ENCODE measurements at places on chromosomes 7 and 10.

DNA sequence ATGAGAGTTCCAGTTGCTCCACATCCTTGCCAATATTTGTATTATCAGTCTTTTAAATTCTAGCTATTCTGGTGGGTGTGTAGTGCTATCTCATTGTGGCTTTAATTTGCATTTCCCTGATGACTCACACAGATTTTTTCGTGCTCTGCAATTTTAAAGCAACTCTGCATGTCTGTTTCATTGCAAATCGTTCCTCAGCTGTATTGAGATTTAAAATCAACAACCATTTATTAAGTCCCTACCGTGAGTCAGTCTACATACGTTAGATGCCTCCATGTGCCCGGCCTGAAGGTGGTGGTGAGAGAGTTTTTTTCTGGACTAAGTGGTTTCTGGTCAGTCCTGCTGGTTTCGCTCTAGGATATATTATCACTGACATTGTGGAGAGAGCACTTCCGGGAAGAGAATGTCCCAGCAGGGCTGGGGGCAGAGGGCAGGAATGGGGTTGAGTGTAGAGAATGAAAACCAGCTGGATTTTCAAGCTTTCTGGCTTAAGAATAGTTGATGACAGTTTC is 8.4 kb upstream of the HYCC1 start:
- DNase-seq = peak; percentile 94

- peak; percentile 24 for DNase-seq
Observed at GRCh38 chr7:16504019-16504418, 22.6 kb upstream of the LRRC72 start.

DNA sequence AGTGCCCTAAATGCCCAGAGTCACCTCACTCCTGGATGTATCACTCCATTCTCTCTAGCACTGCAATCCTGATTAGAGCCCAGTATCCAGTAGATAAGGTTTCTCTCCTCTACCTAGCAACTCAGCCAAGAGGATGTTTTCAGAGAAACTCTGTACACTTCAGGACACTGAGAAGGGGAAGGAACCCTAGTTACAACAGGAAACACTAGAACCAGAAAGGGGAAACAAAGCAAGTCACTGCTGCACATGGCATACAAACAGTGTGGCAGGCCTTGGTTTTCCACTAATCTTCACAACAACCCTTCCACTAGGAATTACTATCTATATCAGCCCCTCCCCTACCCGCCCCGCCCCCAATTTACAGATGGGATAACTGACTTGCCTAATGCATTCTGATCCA is 1.6 kb downstream of the FAM204A start:
- DNase-seq = no peak

- peak; percentile 60 for DNase-seq
Observed at GRCh38 chr7:29105752-29106668, 40.3 kb downstream of the CPVL start.

DNA sequence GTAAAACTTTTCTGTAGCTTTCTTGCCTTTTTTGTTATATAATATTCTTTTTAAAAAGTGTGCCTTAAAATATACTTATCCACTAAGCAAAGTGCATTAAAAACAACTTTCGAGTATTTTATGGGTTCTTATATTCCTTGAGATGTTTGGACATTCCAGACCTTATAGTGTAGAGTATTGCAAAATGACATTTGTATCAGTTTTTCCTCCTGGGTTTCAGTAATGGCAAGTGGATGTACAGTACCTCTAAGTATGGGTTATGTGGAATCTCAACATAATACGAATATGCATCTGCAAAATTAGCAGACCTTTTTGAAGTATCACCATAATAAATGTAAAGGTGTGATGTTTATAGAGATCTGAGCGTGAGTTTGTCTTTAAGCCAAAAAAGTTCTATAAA is 2.7 kb downstream of the CDK13 start:
- peak; percentile 25 for DNase-seq

DNA sequence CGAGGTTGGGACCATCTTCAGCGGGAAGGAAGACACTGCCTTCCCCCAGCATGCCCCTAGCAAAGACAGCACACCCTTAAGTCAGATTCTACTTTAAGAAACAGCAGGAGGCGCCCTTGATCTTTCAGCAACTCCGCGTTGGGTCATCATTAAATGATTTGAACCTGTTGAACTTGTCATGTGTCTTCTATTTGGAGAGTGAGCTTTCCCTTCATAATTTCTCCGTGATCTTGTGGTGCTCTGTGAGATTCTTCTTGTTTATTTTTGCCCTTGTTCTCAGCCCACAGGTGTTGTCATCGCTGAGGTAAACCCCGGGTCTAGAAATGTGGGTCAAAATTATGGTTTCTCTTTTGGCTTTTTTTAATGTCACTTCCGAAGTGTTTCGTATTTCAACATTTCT is 49.5 kb upstream of the PITRM1 start:
- DNase-seq = peak; percentile 9

DNA sequence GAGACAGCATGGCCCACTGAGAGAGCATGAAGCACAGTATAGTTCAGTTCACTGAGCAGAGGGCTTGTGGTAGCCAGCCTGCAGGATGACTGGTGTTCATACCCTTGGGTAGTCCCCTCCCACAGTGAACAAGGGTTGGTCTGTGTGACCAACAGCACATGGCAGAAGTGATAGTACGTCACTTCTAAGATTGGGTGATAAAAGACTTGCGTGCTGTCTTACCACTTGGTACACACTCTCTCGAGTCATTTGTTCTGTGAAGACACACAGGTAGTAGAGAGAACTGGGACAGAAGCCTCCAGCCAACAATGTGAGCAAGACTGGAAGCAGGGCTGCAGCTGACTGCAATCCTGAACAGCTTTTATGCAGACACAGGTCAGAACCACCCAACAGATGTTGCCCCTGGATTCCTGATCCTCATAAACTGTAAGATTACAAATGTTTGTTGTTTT is 14.6 kb downstream of the EPC1 start:
- no peak for DNase-seq

- no peak for DNase-seq
Observed at GRCh38 chr7:87882151-87882937, 6.1 kb downstream of the DBF4 start.

DNA sequence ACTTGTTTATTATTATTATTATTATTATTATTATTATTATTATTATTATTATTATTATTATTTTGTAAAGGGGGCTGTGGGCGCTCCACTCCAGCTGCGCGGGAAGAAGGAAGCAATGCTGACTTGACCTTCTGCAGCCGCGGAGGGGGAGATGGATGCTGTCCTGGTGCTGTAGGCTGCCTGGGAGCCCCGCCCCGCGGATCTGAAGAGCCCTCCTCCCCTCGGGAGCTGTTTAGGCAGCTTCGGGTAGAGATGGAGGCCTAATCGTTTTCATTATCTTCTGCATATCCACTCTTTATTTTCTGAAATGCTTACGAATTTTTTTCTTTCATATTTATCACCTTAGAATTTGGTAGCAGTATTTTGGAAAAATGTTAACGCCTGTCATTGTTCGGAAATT is 101.2 kb upstream of the KLF6 start:
- peak; percentile 28 for DNase-seq

DNA sequence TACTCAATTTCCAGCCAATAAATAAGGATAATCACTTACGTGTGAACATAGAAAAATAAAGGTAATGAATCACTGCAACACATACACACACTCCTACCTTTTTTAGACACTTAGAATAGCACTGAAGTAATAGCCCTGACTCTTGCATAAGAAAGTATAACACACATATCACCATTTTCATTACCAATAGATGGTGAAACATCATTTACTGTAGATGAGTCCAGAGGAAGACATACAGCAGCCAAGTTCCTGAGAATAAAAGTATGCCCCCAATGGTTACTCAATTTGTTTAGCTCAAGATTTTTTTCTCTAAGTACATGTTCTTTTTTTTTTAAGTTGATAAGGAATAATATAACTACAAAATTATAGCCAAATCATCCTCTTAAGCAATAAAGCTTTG is 316.3 kb downstream of the PARD3 start:
- no peak for DNase-seq

DNA sequence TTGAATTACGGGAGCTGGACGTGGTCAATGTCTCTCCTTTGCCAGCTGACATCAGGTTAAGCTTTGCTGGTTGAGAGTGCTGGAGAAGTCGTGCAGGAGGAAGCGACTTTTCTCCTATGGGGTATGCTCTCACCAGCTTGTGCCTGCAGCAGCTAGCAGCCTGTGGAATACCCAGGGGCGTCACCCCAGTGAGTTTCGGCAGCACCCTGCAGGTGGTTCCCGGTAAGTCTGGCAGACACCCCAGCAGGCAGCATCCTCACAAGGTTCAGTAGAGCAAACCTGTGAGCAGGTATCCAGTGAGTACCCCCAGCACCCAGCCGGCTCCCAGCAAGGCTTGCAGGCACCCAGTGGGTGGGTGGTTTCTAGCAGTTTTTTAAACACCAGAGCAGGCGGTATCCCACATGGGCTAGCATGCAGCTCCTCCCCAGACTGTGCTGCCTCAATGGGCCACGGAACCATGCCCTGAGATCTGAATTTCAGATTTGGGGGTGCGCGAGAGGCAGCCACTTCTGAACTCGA is 74.8 kb upstream of the SVIL start:
- no peak for DNase-seq

DNA sequence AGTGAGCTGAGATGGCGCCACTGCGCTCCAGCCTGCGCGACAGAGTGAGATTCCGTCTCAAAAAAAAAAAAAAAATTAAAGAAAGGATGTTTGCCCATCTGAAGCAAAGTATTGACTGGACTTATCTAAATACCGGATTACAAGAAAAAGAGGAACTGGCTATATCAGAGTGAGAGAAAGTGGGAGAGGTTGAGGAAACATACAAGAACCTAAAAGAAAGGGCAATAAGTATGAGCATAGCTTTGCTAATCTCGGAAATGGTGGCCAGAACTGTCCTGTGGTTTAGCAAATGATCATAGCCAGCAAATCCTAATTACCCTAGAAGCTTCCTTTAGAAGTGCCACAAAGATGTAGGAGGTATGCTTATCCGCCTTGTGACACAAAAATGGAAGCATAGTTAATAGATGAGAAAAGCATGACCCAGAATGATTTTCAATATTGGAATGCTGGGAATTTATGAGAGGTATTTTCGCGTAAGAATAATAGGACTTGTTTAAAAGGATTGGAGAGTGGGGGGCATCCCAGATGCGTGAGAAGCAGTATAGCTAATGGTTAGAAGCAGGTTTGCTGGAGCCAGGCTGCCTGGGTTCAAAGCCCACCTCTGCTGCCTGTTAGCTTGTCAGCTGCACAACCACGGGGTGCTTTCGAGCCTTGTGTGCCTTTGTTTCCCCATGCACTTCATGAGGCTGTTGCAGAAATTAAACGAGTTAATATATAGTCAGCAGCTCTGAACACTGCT is 1.2 kb upstream of the GTPBP4 start:
- DNase-seq = peak; percentile 93

DNA sequence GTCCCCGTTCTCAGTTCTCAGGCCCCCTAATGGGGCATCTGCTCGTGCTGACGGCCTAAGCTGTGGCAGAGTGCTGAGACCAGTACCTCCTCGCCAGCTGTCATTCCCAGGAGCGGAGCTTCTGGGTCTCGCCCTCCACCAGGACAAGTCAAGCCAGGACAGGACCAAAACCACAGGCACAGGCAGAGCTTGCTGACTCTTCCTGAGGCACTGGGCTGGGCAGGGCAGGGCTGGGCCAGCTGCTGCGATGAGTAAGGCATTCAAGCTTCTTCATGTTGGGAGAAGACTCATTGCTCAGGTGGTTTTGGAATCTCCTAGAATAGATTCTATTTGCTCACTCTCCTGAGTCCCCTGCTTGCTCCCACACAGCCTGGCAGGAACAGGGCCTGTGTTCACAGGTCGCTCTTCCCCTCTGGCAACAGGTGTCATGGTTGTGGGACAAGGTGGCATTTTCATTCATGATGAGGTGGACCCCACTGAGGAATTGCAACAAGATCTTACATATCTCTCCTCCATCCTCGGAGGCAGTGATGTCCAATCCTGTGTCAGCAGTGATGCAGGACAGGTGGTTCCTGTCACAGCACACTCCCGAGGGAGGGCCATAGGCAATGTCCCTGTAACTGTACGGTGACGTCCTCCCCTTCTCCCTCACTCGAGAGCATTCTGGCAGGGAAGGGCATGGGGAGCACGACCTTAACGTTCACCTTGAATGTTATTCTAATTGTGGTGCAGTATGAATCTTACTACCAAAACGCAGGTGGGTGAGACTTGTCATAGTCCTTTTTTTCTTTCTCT is 17.0 kb upstream of the SH3PXD2A start:
- peak; percentile 85 for DNase-seq

GRCh38 chr10:78286186-78286585 is 252.5 kb downstream of the RPS24 start:
- peak; percentile 10 for DNase-seq

- no peak for DNase-seq
Observed at GRCh38 chr7:32147546-32148268, 77.5 kb upstream of the PDE1C start.

GRCh38 chr10:78337646-78338391 is 304.2 kb downstream of the RPS24 start:
- DNase-seq = peak; percentile 8

DNA sequence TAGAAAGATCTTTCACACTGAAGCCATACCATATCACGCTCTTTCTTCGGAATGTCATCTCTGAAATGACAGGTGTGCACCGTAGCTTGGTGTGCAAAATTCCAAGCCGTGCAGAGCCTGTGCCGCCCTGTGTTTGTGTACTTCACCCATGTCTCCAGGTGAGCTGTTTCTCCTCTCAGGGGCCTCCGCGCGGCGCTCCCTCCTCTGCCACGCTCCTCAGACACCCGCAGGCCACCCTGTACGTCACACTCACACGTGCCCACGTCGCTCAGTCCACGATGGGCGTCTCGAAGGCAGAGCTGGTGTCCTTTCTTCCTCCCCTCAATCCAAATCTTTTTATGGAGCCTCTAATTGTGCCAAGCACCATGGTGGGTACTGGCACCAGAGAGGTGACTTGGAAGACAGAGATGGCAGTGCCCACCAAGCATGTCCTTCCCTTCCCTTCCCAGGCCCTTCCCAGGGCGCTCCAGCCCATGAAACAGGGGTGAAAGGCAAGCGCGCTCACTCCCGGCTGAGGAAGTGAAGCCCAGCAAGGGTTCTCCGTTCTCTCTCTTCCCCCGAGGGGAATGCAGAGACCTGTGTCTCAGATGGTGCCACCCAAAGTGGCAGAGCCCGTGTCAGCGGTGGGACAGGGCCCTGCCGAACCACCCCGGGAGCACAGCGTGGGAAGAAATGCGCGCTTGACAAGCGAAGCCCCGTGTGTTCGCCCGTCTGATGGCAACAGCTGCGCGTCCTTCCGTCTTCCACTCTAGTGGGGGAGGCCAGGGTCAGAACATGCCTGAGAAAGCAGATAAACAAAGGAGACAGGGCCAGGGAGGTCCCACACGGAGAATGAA is 292.5 kb upstream of the SHH start:
- DNase-seq = no peak

- no peak for DNase-seq
Observed at GRCh38 chr10:123530166-123530870, 135.8 kb upstream of the GPR26 start.

DNA sequence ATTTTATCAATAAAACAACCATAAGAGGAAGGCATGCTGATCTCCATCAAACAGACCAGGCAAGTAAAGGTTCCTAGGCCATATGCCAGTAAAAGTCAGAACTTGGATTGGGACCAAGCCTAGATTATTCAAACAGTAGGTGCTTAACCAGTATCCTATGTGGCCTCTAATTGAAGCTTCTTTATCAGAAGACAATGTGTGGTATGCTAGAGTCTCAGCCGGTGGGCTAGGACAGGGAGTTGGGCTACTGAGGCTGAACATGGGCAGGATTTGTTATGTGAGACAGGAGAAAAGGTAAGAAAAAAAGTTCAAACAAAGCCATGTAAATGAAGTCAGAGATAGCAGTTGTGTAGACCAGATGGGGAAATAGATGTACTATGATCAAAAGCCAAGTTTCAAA is 413.7 kb upstream of the GHITM start:
- DNase-seq = no peak

- DNase-seq = no peak
Observed at GRCh38 chr7:22445853-22446252, 54.1 kb downstream of the STEAP1B start.

Data from ELR (cell line).